Kidney (tissue), 22 donors: ENCODE measurements at places on chromosomes 7 and 10. TPM values are rescaled to one million over a fixed set of nuclear protein-coding genes. Genes with fewer than 3 reads are reported as not detected.

MGAM2 gene
- 0.13 TPM for total RNA-seq

LLCFC1 gene
- not detected for total RNA-seq

BTAF1 gene
- 35.1 TPM for total RNA-seq

NFE2L3 gene
- 12.5 TPM for total RNA-seq

GSTO2 gene
- 22.3 TPM for total RNA-seq

LRIT1 gene
- not detected for total RNA-seq

WDFY4 gene
- total RNA-seq: 13.3 TPM

EXOC6 gene
- 17.0 TPM for total RNA-seq

SLC25A40 gene
- total RNA-seq: 25.4 TPM

CALHM1 gene
- total RNA-seq: not detected

SFTPA1 gene
- total RNA-seq: not detected

WDR91 gene
- 73.9 TPM for total RNA-seq

OR6V1 gene
- total RNA-seq: not detected

LOXL4 gene
- 15.1 TPM for total RNA-seq

FOXL3 gene
- not detected for total RNA-seq

AMPH gene
- total RNA-seq: 1.2 TPM

ATG9B gene
- 0.19 TPM for total RNA-seq

NPFFR1 gene
- 0.09 TPM for total RNA-seq

RAMP3 gene
- total RNA-seq: 82.6 TPM

ADARB2 gene
- 1.0 TPM for total RNA-seq

ADAM8 gene
- 16.6 TPM for total RNA-seq

CPED1 gene
- total RNA-seq: 16.9 TPM

PNLIPRP3 gene
- total RNA-seq: not detected

CLIP2 gene
- 19.1 TPM for total RNA-seq

STEAP4 gene
- 80.2 TPM for total RNA-seq

BAIAP2L1 gene
- total RNA-seq: 18.8 TPM

HECTD2 gene
- total RNA-seq: 12.2 TPM

LMOD2 gene
- not detected for total RNA-seq

OR2A12 gene
- total RNA-seq: not detected

MNX1 gene
- total RNA-seq: 1.1 TPM

SDK1 gene
- total RNA-seq: 38.3 TPM

TMEM213 gene
- 30.2 TPM for total RNA-seq

HABP2 gene
- 25.6 TPM for total RNA-seq

GRID2IP gene
- total RNA-seq: 0.76 TPM

STOX1 gene
- total RNA-seq: 1.5 TPM

GFRA1 gene
- 22.3 TPM for total RNA-seq

TLL2 gene
- 0.98 TPM for total RNA-seq

PKD2L1 gene
- total RNA-seq: not detected

OR2A7 gene
- 12.3 TPM for total RNA-seq

SFRP5 gene
- 0.31 TPM for total RNA-seq

TRIM50 gene
- total RNA-seq: 0.19 TPM
